ENCODE measurements at places on chromosomes 2 and 18. TPM values are rescaled to one million over a fixed set of nuclear protein-coding genes. Genes with fewer than 3 reads are reported as not detected.

DNA sequence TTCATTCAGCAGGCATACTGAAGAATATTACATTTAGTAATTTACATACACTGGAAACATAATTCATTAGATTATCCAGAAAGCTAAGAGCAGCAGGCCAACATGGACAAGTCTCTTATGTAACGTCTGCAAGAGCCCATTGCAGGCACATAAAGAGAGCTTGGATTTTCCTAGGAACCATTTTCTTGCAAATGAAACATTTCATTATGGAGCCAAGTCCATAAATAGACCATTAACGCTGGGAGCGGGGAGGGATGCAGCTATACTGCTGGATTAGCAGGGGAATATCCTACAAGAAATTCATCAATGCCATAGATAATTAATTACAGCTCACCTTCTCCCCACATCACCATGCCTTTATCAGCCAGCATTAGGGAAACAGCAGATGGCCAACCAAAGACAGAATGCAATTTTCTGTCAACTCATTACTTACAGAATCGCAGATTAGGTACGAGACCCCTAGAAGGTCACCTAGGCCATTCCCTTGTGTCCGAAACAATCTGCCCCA lies 170.4 kb downstream of the C1D start:
- peak; percentile 26 for DNase-seq

DNA sequence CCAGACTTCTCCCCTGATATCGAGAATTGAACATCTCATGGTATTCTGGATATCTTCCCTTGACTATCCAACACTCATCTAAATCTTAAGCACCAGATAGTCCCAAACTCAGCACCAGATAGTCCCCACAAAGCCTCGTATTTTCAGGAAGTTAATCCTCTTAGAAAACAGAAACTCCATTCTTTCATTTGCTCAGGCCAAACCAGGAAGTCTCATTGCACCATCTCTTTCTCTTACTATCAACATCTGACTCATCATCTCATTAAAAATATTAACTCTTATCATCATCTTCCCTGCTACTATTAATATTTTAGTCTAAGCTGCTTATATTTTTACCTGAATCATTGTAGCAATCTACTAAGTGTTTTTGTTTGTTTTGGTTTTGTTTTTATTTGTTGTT lies 286.4 kb downstream of the GALNT13 start:
- no peak for DNase-seq

- no peak for DNase-seq
Measured at GRCh38 chr2:23530206-23530908, 145.4 kb downstream of the KLHL29 start.

DNA sequence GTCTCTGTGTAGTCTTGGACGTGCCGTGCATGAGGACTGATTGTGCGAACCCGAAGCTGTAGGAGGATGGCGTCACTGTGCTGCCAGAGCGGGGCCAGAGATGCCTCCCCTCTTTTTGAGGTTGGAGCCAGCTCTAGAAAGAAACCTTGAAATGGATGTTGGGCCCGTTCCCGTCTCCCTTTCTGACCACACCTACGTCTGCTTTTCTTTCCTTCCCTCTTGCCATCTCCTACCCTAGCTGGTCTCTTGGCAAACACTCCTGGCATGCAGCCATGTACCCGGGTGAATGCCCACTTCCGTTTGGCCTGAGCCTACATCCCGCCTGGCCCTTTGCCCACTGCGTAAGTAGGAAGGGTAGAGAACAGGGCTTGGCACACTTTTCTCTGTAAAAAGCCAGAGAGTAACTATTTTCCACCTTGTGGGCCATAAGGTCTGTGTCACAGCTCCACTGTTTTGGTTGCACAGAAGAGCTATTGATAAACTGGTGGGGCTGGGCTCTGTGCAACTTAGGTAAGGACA lies 37.4 kb downstream of the SH3BP4 start:
- DNase-seq, result peak; percentile 35

- no peak for DNase-seq
Measured at GRCh38 chr2:76669966-76670465, 852.2 kb downstream of the LRRTM4 start.

DNA sequence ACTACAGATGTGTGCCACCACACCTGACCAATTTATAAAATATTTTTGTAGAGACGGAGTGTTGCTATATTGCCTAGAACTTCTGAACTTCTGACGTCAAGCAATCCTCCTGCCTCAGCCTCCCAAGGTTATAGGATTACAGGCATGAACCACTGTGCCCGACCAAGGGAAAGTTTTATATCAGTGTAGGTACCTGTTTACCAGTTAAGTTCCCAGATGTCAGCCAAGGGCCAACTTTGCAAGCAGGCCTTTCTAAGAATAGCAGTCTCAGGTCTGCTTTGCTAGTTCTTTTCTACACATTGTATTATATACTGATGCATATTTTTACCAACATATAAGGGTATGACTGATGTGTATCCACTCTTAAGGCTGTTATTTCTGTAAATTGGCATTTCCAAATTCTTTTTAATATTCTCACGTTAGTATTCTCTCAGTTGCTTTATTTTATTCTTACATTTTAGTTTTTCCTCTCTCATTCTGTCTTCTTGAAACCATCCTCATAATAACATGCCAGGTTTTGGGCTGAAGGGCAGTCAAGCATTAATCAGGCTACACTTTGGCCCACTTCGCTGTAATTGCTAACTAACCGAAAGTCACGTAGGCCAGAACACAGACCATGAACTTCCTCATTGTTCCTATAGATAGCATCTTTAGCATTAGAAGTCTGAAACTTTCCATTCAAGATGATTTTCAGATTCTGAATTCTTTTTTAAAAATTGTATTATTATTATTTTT lies 25.0 kb upstream of the CXXC1 start:
- DNase-seq, result no peak

DNA sequence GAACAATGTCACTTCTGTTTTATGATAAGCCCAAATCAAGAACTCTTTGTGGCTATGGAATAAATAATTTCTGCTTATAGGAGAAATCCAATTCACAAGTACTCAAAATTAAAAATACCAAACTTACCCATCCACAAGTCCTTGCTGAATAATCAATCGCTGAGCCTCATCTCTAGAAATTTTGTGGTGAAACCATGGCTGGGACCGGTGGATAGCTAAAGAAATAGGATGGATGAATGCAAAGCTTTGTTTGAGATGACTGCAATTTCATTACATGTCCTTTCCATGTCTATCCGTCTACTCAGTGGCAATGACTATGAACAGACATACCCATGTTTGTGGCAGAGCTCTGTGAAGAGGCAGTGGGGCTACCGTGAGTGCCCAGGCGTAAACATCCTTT lies 124.4 kb downstream of the GRB14 start:
- DNase-seq, result no peak

- DNase-seq, result peak; percentile 51
Measured at GRCh38 chr2:64727843-64728463, 74.2 kb upstream of the SERTAD2 start.

DNA sequence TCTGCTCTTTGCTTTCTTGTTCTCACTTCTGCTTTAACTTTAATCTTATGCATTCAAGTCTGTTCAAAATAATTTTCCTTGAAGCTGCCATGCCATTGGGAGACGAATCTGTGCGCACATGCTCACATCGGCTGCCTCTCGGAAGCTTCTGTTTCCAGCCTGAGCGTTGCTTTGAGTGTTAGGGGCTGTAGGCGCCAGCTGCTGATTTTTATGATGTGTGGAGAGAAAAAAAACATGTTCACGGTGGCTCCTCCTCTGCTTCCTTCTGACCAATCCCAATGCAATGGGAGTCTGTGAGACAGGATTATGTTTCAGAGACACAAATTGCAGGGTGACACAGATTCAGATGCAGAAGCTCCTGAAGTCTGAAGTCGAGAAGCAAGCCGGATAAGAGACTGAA lies at the start of gene MC4R:
Gene MC4R (minus strand): TSS at position 180 of the 400 bp plus-strand sequence. CDS start 426 bp downstream, outside the sequence.
- DNase-seq, result no peak

DNA sequence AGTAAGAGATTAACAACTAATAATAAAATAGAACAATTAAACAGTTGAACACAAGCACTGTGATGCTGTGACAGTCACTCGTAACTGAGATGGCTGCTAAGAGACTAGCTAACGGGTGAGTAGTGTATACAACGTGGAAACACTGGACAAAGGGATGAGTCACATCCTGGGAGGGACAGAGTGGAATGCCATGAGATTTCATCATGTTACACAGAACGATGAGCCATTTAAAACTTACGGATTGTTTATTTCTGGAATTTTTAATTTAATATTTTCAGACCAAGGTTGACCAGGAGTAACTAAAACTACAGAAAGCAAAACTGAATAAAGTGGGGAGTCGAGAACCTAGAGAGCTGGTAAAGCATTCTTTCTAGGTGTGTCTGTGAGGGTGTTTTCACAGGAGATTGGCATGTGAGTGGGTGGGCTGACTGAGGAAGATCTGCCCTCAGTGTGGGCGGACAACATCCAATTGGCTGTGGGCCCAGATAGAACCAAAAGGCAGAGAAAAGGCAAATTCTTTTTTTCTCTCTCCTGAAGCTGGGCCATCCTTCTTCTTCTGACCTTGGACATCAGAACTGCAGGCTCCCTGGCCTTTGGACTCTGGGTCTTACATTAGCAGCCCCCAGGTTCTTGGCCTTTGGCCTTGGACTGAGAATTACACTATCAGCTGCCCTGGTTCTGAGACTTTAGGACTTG lies 14.6 kb downstream of the TMSB10 start:
- DNase-seq, result no peak

GRCh38 chr2:98123286-98123685 lies 36.3 kb downstream of the VWA3B start:
- no peak for DNase-seq

- no peak for DNase-seq
Measured at GRCh38 chr2:68974251-68974650, at the start of gene GKN1. Gene GKN1 (plus strand): TSS chr2:68974636. CDS start chr2:68974678, 42 bp downstream.

GRCh38 chr2:212177724-212178123 lies 360.9 kb downstream of the ERBB4 start:
- no peak for DNase-seq

DNA sequence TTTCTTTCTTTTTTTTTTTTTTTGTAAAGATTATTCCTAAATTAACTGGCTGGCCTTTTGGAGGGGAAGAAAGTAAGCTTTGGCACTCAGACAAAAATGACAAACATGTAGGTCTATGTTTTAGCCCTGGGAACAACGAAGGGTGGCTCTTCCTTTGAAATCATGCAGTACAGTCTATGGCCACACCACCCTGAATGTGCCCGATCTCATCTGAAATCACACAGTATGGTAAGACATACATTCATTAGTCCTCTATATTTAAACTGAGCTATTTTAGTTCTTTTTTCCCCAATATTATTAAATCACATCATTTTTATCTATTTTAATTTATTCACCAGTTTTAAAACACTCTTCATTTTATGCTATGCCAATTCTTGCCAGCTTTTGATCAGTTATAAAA lies 48.2 kb downstream of the PLA2R1 start:
- no peak for DNase-seq

DNA sequence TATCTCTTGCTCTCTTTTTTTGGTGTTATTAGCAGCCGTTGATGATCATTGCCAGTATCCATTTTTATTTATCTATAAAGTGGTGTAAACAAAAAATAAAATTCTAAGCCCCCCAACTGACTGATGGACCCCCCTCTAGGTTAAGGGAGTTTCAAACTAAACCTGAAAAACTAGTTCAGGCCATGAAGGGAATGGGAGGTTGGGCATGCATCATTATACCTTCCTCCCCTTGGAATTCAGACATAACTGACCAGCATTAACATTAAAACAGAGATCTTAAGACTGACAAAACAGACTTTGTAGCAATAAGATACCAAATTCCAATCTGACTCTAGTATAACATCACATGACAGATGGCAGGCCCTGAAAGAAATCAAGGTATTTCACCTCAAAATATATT lies 20.2 kb downstream of the RALBP1 start:
- no peak for DNase-seq

GRCh38 chr2:241069821-241070281 lies 32.2 kb downstream of the MTERF4 start:
- peak; percentile 46 for DNase-seq

- peak; percentile 21 for DNase-seq
Measured at GRCh38 chr2:105712166-105712915, 32.4 kb upstream of the NCK2 start.

DNA sequence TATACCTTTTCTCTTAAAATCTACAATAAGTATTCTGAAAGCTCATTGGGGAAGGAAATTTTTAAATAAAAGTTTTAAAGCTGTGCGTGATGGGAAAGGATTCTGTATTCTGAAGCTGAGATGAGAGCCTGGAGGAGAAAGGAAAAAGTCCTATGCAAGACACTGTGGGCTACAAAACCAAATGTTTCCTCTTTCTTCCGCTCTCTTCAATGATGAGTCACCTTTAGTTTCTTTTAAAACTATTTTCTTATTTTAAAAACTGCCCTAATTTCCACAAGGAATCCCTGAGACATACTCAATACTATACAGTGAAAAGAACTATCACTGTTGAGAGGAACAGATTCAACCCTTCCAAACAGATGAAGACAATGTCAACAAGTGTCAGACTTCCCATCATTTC lies 87.4 kb downstream of the INO80D start:
- no peak for DNase-seq

DNA sequence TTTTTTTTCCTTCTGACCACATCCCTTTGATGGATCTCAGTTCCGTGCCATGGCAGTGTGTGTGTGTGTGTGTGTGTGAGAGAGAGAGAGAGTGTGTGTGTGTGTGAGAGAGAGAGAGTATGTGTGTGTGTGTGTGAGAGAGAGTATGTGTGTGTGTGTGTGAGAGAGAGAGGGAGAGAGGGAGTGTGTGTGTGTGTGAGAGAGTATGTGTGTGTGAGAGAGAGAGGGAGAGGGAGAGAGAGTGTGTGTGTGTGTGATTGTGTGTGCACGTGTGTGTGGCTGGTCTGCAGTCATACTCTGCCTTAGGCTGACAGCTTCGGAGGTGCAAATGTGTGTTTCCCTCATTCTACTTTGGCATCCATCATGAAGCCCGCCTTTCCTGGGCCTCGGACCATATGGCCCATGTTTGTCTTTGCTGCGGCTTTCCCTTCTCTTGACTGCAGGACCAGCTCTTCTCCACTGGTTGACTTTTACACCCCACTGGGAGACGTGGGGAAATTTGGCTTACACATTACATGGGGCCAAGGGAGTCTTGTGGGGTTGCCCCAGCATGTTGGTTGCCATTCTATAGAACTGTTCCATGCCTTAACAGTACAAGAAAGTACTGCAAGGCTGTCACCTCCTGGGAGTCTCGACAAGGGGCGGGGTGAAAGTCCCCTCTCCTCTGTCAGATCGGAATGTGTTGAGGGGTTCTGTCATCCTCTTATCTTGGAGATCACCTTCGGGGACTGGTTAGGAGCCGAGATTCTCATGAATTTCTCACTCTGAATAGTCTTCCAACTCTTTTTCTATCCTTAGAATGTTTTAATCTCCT lies 21.6 kb downstream of the TSN start:
- DNase-seq, result no peak

DNA sequence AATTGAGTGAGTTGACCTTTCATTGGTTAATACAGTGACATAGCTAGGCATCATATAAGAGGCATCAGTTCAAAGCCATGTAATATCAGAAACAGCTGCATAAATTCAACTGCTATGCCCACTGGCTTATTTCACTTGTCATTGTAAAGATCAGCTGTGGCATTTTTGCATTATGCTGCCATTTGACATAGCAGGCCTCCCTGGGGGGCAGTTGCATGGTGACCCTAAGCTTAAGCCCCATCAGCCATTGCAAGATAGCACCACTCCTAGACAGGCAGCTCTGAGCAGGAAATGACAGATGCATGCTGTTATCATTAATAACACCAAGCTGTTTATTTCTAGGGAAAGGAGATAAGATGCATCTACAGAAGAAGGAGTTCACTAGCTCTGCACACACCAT lies 233.4 kb upstream of the CNTNAP5 start:
- no peak for DNase-seq

GRCh38 chr2:73175663-73176204 lies 26.6 kb upstream of the NOTO start:
- peak; percentile 51 for DNase-seq

Gene LIMS1
- total RNA-seq, result 68.3 TPM

Gene TUBA4B
- total RNA-seq, result not detected

Gene RGPD8
- 3.8 TPM for total RNA-seq

Gene XPO1
- 201 TPM for total RNA-seq

Gene XDH
- total RNA-seq, result not detected

Gene FIGN
- total RNA-seq, result 3.7 TPM

All from G401 (cell line).